ENCODE measurements at places on chromosomes 2 and 18. TPM values are rescaled to one million over a fixed set of nuclear protein-coding genes. Genes with fewer than 3 reads are reported as not detected.

- DNase-seq, result no peak
Measured at GRCh38 chr18:33014060-33014796, 241.4 kb upstream of the KLHL14 start.

DNA sequence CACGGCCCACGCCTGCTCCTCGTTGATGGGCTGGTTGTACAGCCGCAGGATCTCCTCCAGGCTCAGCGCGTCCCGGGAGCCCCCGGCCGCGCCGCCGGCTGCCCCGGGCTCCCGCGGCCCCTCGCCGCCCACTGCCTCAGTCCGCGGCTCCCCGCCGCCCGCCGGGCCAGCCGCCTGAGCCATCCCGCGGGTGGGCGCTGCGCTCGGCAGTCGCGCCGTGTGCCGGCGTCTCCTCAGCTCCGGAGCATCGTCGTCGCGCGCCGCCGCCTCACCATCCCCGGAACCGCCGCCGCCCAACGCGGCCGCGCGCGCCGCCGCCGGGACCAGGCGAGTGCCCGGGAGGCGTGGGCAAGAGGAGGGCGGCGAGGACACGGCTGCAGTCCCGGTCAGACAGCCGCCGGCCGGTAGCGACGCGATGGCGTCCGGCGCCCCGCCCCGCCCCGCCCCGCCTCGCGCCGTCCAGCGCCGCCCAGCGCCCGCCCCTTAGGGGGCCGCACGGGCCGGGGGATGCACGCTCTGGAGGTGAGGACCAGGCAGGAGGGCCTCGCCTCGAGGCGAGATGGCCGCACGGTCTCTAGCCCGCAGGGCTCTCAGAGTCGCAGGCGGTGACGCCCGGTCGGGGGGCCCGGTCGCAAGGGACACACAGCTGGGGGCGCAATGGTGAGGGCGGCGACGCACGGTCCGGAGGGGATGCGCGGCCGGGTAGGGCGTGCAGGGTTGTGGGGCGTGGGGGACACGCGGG lies at the start of gene SPIRE1:
TSS of gene SPIRE1 (minus strand) at position 424 of the 742 bp plus-strand sequence. CDS start at position 183, 241 bp downstream.
- peak; percentile 53 for DNase-seq

- no peak for DNase-seq
Measured at GRCh38 chr2:96306370-96306769, 1.0 kb upstream of the SNRNP200 start.

GRCh38 chr2:19041434-19042041 lies 316.9 kb downstream of the OSR1 start:
- peak; percentile 14 for DNase-seq

- DNase-seq, result no peak
Measured at GRCh38 chr2:19714926-19715325, 186.9 kb downstream of the TTC32 start.

DNA sequence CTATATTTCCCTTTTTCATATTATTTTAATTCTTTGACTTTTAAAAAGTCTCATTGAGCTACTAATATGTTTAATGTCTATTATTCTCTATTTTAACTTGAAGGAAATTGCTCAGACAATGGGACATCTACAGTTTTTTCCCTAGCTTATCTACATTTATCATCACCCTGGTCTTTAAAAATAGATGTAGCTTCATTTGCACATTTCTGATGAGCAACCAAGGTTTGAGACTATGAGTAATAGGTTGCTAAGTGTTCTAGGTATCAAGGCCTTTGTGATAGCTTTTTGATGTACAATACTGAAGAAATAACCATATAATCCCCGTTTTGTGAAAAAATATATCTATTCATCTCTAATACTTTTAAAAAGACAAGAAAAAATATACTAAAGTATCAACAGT lies 47.0 kb downstream of the STAT4 start:
- no peak for DNase-seq

GRCh38 chr2:44902217-44903137 lies 39.0 kb upstream of the SIX3 start:
- no peak for DNase-seq

DNA sequence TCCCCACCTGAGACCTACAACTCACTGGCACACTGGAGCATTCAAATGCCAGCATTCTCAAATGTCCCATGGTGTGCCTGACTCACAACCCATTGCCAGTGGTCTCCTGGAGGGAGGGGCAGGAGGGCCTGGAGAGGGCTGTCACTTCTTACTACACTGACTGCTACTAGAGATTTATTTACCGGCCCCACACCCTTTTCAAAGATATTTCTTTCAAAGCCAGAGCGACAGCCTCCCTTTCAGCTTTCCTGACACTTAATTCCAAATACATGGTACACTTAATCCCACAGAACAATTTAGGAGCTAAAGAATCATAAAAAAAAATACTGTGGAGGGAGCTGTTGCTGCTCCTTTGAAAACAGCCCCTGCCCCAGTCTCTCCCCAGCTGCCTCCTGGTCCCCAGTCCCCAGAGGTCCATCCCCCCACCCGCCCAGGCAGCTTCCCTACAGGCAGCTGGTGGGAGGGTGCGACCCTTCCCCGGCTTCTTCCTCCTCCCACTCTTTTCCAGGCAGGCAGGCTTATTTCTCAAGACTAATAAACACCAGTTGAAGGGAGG lies 129.1 kb upstream of the SMAD2 start:
- DNase-seq, result no peak

- DNase-seq, result no peak
Measured at GRCh38 chr2:74819702-74820101, 14.2 kb upstream of the HK2 start.

GRCh38 chr2:217794133-217794986 lies 208.4 kb downstream of the TNS1 start:
- no peak for DNase-seq

GRCh38 chr18:61502472-61502871 lies 169.2 kb downstream of the CDH20 start:
- peak; percentile 96 for DNase-seq

GRCh38 chr2:235701206-235701981 lies 207.6 kb downstream of the AGAP1 start:
- DNase-seq, result no peak

DNA sequence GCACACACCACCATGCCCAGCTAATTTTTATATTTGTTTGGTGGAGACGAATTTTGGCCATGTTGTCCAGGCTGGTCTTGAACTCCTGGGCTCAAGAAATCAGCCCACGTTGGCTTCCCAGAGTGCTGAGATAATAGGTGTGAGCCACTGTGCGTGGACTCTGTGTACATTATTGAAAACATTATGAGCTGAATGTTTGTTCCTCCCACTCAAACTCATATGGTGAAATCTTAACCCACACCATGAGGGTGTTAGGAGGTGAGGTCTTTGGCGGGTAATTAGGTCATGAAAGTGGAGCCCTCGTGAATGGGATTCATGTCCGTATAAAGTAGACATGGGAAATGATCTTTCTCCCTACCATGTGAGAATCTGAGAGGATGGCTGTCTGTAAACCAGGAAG lies 83.6 kb downstream of the SPTBN1 start:
- no peak for DNase-seq

DNA sequence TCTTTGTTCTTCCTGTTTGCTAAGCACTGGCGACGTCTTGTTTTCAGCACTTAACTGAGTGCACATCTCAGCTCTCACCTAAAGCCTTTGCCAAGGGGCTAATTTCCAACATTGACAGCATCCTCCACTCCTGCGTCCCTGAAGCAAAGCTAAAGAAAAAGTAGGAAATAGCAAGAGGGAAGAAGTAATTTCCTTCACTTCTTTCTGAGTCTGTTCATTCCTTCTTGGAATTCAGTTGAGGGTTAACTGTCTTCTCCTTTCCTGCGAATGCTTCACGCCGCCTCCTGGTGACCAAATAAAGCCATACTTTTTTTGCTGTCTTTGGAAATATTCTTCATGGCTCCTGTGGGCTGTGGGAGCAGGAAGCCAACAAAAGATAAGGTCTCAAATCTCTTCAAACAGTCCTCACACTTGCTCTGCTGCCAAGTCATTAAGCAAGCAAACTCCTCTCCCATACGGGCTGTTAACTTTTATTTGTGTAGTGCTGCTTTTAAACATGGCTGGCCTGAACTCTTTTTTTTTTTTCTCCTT lies 100.9 kb downstream of the DPP10 start:
- DNase-seq, result peak; percentile 18

GRCh38 chr2:55213822-55214221 lies 18.3 kb downstream of the CLHC1 start:
- DNase-seq, result no peak

DNA sequence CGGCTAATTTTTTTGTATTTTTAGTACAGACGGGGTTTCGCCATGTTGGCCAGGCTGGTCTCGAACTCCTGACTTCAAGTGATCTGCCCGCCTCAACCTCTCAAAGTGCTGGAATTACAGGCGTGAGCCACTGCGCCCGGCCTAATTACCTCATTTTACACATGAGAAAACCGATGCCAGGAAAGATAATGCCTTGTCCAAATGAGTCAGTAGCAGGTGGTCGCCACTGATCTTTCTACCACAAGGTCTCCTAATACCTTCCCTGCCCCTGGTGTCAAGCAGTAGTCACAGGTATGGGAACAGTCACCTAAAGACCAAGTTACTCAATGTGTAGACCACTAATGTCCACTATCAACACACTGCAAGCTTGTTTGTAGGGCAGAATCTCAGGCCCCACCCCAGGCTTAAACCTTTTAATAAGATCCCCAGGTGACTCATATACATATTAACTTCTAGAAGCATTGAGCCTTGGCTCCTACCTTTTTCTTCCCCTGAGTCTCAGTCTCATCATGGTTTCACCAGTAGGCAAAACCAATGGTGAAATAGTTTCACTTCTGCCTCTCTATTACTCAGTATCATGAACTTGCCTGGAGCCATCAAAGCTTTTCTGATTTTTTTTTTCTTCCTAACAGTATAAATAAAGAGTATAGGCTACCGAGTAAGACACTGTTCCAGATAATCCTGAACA lies 6.9 kb upstream of the EPB41L5 start:
- no peak for DNase-seq

DNA sequence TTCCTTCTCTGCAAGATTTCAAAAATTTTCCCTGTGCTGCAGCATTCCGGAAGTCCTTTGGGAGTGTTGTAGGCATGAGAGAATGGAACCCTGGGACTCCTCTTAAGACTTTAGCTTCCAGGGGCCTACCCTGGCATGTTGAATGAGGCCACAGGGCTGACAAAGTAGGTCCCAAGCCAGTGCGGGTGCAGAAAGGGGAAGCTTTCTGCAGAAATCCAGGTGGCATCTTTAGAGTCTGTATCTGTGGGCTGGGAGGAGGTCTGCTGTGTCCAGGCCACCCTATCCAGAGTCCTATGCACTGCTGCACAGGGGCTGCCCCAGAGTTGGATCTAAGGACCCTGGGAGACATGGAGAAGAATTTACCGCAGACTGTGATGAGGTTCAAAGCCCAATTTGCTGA lies 1.9 kb upstream of the SIX2 start:
- no peak for DNase-seq

- DNase-seq, result no peak
Measured at GRCh38 chr2:34570266-34570872, 971.3 kb upstream of the FAM98A start.

GRCh38 chr2:219059375-219059724 lies 1.4 kb downstream of the IHH start:
- no peak for DNase-seq

Gene FNDC4
- polyA plus RNA-seq, result 134 TPM

Gene DNER
- 359 TPM for polyA plus RNA-seq

Gene RAD51AP2
- polyA plus RNA-seq, result 0.74 TPM

Gene PASK
- polyA plus RNA-seq, result 20.1 TPM

Gene RAB1A
- polyA plus RNA-seq, result 284 TPM

Gene LRRFIP1
- 55.3 TPM for polyA plus RNA-seq

Gene CRACDL
- 2.7 TPM for polyA plus RNA-seq

Gene AKAIN1
- polyA plus RNA-seq, result 2.2 TPM

Gene AMER3
- polyA plus RNA-seq, result 11.0 TPM

Gene DTNB
- 50.8 TPM for polyA plus RNA-seq

Gene IL1RN
- 0.30 TPM for polyA plus RNA-seq

Gene UGT1A8
- not detected for polyA plus RNA-seq
